Central memory CD8-positive, alpha-beta T cell (primary cell): ENCODE measurements at places on chromosomes 7 and 10.

DNA sequence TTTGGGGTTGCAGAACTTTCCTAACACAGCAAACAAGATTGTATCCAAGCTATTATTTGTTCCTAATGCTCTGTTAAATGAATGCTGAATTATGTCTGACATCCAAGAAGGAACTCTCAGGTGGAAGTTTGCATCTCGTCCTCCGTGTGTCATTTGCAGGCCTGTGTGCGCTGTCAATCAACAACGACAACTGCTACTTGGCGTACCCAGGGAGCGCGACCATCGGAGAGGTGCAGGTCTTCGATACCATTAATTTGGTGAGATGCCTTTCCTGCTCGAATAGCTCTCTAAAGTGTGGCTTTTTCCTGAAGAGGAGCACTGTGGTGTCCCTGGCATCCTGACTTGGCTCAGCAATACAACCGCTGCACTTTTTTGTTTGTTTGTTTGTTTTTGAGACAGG is 26.9 kb downstream of the WIPI2 start:
- no peak for DNase-seq

- DNase-seq: no peak
Measured at GRCh38 chr10:96047004-96047649, 3.7 kb downstream of the CCNJ start.

GRCh38 chr7:142320883-142321282 is 63.0 kb upstream of the PRSS58 start:
- DNase-seq: no peak

DNA sequence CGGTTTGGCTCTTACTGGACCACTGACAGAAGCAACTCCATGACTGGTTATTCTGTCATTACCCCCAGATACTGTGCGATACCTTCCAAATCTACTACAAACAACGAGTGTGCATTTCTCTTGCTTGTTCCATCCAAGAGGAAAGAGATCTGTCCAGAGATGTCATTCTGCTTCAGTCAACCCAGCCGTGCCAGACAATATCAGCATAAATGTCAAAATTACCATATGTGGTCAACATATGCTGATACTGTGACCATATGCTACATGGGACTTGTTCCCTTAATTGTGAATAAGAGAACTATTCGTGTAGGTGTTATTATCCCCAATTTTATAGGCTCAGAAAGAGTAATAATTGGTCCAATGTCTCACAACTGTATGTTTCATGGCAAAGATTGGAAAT is 143.2 kb upstream of the PRSS1 start:
- DNase-seq: no peak

GRCh38 chr10:97683556-97684367 is 3.3 kb downstream of the AVPI1 start:
- DNase-seq: no peak

GRCh38 chr10:101063050-101063525 is 1.3 kb downstream of the KAZALD1 start:
- no peak for DNase-seq

DNA sequence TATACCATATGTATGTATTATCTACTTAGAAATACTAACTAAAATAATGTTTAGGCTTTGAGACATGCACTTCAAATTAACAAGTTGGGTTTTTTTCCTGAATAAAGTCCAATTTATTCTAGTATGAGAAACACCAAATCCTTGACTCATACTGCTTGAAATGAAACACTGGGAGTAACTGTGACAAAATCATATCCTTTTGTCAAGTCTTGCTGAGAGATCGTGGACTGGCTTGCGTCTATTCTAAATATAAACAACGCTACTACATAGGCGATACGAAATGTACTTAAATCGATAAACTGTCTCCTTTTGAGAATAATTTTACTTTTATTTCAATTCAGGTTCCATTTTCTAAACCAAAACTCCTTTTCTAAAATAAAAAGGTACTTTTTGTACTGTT is 16.3 kb downstream of the SMURF1 start:
- no peak for DNase-seq

- no peak for DNase-seq
Measured at GRCh38 chr10:121900443-121901174, 27.2 kb downstream of the ATE1 start.

- no peak for DNase-seq
Measured at GRCh38 chr7:17931069-17931468, 9.2 kb downstream of the SNX13 start.
